ENCODE measurements at places on chromosomes 11 and 22.

- DNase-seq: no peak
Observed at GRCh38 chr11:121311373-121311772, 18.8 kb downstream of the SC5D start.

DNA sequence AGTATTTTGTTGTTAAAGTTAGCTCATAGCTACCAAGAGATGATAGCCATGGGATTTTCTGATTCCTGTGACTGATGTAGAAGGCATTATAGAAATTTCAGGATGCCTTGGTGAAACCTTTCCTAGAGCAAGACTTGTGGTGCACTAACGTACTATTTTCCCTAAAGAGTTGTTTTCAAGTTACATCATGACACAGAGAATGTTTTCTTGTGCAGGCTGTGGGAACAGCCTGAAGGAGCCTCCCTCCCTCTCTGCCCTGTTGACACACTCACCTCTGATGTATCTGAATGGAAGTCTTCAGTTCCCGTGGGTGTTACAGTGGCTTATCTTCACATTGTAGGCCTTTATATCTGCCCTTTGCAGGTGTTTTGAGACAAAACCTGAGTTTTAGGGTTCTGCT lies 121.6 kb downstream of the LDLRAD3 start:
- DNase-seq: no peak

- DNase-seq: peak; percentile 40
Observed at GRCh38 chr11:74739546-74740270, 8.5 kb upstream of the CHRDL2 start.

DNA sequence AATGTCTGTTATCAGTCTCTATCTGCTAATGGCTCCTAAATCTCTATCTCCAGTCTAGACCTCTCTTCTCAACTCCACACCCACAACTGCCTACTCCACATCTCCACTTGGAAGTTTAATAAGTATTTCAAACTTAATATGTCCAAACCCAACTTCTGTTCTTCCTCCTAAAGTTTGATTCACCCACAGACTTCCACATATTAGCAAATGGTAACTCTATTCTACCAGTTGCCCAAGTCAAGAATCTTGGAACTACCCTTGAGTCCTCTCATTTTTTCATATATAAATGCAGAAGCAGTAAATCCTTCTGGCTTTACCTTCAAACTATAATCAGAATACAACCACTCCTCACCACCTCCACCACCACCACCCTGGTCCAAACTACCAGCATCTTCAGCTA lies 6.7 kb upstream of the JAML start:
- DNase-seq: no peak

GRCh38 chr11:75107187-75107586 lies 10.5 kb upstream of the OR2AT4 start:
- DNase-seq: no peak

DNA sequence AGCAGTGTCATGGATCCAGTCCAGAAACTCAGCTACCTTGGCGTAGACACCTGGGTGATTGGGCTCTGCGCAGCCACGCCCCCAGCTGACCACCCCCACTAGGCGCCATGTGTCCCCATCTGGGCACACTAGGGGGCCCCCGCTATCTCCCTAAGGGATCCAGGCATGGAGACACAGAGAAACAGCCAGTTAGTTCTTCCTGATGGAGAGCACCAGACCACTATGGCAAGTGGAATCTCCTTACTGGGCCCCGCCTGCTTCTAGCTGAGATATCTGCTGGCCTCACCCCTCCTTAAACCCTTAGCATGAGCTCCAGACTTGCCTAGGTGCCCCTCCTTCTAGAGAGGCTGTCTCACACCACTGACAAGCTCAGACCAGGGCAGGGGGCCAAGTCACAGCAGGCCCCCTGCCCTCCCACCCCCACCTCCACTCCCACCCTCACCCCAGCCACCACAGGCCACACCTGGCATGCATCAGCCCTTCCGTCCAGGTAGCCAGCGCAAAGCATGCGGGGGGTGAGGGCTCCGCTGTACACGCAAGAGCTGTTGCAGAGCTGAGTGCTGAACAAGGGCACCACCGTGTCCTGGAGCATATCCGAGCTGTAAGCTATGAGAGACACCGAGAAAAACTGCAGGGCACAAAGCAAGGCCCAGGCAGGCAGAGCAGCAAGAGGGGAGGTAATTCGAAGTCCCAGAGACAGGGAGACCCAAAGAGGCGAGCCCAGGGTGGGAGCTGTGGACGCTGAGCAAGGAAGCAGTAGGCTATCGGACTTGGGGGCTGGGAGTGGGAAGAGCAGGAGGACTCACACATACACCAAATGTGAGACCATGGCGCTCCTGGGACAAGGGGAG lies 16.1 kb downstream of the TMPRSS5 start:
- no peak for DNase-seq

DNA sequence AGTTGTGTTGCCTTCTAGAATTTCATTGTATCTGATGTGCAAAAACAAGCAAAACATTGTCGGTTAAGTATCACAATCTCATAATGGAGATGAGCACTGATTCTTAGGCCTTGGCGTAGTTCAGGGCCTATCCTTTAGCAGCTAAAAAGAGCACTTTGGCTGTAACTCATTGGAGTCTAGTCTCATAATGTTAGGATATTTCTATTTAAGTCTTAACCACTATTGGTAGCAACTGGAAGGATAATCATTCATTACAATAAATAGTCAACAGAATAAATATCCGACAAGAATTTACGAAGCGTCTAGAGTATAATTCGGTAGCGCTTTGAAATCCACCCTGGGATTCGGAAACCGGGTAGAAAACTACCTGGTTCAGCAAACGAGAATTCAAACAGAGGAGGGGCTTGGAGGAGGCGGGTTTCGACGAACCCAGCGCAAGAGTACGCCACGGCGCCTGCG lies 461 bp upstream of the EED start:
- DNase-seq: peak; percentile 66

DNA sequence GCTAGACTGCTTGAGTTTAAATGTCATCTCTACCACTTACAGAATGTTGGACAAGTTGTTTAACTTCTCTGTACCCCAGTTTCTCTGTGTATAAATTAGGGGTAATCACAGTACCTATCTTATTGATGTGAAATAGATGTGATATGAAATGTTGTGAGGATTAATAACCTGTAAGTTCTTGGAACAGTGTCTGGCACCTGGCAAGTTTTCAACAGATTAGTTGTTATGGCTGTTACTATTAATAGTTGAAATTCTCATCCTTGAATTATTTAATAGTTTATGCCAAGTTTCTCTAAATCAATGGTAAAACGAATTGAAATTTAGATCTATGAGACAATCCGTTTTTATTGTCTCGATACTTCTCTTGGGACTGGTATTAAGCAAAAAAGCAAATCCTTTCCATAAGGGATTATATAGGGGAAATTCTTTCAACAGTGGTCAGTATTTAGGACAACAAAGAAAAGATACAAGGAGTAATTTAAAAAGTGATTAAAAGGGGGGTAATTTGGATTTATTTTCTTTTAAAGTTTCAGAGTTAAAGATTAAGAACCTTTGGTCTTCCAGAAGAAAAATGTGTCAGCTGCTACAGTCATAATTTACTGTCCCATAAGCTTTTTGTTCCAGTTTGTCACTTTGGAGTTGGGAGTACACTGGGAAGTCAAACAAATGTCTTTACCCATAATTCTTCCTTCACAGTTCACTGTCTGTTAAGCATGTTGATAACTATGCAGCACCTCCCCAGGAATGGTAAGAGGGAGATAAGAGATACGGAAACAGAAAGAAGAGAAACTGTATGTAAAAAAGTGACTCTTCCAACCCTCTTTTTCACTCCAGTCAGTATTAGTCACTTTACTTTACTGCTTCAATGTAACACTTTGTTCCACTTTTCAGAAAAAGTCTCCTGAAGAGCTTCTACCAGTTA lies 13.2 kb downstream of the PDE3B start:
- DNase-seq: no peak

DNA sequence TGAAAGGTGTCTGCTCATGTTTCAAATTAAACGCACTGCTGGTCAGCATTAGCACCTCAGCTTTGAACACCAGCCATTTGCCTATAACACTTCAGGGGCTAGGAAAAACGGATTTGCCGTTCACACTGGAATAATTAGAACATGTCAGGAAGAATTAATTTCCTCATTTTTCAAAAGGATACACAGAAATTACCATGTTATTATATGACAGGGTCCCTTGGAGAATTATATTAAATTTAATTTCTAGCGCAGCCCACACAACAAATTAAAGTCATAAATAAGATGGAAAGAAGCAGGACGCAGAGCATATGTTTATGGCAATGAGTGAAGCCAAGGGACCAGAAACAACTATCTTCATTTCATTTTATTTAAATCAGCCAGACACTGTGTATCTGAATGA lies 83.8 kb upstream of the SOX6 start:
- DNase-seq: no peak

- no peak for DNase-seq
Observed at GRCh38 chr11:86136538-86136937, 67.7 kb upstream of the PICALM start.

GRCh38 chr11:130489716-130490115 lies 41.3 kb downstream of the ADAMTS15 start:
- no peak for DNase-seq

DNA sequence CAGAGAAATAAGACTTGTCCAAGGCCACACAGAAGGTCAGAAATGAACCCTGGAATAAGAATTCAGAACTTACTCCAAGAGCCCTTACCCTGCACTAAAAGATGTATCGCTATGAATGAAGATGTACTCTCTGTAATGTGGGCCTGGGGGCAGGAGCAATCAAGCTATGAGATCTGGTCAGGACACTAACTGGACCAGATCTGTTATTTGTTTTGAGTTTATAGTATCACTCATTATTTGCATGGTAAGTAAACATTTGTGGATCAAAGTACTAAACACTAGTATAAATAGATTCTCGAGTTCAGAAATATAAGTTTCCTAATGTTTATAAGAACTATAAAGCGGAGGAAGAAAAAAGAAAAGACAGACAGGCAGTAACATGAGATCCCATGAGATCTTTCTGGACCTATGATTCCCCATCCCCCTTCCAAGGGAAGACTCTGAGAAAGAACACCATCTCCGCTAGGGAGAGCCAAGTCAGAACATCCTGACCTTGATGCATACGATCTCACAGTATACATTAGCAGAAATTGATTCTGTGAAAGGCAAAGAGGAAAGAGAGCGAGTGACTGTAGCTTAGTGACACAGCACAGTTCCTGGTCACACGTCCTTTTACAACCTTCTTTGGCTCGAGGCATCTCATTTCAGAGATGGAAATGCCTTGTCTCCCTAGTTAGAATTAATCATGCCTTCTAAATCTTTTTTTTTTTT lies 71.2 kb downstream of the USP35 start:
- no peak for DNase-seq

DNA sequence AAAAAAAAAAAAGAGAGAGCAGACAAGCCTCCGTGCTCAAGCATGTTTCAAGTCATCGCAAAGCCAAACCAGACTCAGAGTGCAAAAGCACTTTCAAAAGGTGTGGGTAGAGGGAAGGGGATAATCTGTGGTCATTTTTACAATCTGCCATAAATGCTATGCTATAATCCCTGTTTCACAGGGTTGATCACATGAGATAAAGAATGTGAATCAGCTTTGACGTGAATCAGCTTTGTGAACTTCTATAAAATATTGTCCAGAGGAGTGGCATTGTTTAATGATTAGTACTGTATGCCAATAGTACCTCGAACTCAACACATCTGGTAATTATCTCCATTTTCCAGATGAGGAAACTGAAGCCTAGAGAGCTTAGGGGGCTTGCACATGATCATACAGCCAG lies 20.0 kb upstream of the POLD3 start:
- no peak for DNase-seq

DNA sequence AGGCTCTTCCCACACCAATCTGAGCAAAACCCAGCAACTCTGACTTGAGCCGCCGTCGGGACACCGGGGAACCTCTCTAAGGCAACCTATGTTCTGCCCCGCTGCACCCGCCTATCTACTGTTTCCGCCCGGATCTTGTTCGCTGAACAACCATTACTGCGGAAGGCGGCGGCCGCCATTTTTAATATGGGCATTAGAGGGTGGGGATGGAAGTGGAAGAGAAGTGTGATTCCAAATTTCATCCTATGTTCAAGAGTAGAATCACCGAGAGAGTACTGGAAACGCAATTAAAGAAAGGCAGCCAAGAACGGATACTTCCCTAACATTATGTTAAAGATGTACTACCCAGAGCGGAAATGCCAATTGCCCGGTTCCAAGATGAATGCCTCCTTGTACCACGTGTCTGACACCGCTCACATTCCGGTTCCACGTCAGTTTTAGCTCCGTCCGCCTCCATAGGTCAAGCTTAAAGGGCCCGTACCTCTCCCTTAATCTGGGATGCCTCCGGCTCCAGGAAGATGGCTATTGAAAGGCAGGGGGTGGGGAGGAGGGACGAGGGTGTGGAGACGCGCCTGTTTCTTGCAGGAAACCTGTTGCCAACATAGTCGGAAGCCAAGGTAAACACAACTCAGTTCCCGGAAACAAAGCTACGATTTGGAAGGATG lies at the start of gene DPAGT1:
DPAGT1 (minus strand) TSS at position 95 of the 665 bp plus-strand sequence. CDS start 198 bp downstream, outside the sequence.
- DNase-seq: peak; percentile 89

GRCh38 chr11:70908223-70908622 lies 344.2 kb downstream of the SHANK2 start:
- no peak for DNase-seq

GRCh38 chr11:43788421-43788820 lies 92.2 kb upstream of the ALKBH3 start:
- no peak for DNase-seq

GRCh38 chr22:31530823-31531195 lies 34.5 kb downstream of the SFI1 start:
- DNase-seq: no peak

DNA sequence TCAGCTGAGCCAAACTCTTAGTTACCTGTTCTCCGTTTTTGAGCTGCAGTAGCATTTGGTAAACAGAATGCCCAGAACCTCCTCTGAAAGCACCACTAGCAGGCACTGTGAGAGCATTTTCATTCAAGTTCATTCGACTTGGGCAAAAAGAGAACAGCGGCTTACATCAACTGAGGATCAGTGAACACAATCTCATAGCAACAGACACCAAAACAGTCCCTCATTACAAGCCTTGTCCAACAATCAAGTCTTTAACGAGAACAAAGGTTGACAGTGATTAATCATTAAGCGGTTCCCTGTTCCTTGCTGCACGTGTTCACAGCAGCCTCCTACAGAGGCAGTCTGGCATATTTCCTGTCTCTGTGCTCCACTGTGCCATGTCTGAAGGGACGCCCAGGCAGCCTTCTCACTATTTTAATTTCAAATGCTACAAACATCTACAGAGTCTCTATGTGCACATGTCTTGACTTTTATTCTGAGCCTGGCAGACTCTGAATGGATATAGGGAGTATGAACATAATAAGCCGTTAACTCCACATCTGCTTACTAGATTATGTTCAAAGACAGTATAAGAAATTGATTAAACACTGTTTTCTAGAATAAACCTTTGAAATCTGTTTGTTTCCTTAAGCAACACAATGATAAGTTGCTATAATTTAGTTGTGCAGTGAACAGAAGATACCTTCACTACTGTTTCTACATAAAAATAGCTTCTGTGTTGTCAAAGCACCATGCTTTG lies 88.3 kb upstream of the MTMR2 start:
- peak; percentile 59 for DNase-seq

GRCh38 chr11:60634126-60634525 lies 65.3 kb upstream of the MS4A8 start:
- DNase-seq: no peak

- no peak for DNase-seq
Observed at GRCh38 chr11:130710021-130710420, 206.3 kb downstream of the SNX19 start.
